H9 (cell line): ENCODE measurements at places on chromosomes 12 and 14.

- peak; percentile 18 for DNase-seq
These were observed 5.2 kb downstream of the TEDC1 start for GRCh38 chr14:105495990-105496830.

DNA sequence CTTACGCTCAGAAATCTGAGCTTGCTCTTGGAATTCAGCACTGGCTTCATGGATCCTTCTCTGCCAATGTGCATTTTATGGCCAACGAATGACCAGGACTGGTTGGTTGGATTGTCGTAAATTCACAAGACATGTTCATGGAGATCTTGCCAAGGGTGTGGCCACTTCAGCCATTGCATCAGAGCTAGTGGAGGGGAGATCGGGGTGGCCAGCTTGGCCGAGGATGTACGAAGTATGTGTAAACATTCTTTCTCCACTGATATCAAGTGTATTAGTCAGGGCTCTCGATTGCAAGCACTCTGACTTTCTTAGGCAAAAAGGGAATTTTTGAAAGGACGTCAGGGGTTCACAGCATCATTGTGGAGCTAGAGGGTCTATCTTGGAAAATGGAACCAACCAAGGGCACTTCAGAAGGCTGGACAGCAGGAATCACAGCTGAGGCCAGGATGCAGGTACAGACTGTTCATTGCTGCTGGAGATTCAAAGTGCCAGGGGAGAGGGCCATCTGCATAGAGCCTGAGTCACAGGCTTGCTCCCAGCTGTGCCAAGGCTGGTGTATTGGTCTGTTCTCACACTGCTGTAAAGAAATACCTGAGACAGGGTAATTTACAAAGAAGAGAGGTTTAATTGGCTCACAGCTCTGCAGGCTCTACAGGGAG, 32.9 kb upstream of the ADGRD1 start:
- DNase-seq, result no peak

DNA sequence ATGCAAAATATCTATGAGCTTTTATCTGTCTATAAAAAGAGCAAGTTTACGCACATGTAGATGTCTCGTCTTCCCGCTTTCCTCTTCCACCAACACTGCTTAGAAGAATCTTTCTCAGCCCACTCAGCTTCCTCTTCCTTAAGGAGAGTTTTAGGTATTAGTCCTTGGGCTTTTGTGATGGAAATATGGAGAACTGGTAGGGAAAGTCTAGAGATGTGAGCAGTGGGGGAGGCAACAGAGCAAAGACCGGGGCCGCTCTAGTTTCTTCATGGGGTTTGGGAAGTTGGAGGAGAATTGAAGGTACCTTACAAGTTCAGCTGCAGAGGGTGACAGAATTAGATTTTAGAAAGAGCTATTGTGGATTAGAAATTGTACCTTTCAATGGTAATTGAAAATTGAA, 56.3 kb upstream of the CPNE8 start:
- DNase-seq, result no peak

GRCh38 chr14:69039288-69039628, 60.2 kb upstream of the ACTN1 start:
- DNase-seq, result no peak

- DNase-seq, result no peak
These were observed 16.1 kb downstream of the BIN2 start for GRCh38 chr12:51307655-51308593.

DNA sequence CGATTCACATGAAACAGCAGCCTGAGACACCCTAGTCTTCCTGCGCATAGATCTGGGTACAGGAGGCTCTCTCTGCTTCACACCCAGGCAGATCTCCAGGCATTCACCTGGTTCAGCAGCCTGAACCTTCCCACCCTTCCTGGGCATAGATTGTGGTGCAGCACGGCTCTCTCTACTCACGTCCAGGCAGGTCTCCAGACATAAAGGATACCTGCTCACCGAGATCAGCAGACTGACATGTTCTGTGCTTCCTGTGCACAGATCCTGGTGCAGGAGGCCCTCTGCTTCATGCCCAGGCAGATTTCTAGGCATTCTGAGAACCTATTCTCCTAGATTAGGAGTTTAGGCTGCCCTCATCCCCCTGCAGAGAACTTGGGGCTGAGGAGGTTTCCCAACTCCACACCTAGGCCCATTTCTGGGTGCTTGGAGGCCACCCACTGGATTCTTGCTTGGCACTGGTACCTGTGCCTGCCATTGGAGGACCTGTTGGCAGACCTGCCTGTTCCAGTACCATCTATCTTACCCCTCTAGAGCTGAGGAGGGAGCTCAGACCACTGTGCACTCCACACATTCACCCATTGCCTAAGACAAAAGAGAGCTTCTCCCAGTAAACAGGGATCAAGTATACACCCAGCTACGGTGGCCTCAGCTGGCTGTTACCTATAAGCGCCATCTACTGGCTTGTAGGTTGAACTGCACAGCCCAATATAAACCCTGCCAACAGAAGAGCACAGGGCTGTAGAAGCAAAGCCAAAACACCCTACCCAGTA, 28.0 kb upstream of the GARIN6 start:
- DNase-seq, result peak; percentile 77

- DNase-seq, result no peak
These were observed 131.8 kb upstream of the EEA1 start for GRCh38 chr12:93060666-93061472.

DNA sequence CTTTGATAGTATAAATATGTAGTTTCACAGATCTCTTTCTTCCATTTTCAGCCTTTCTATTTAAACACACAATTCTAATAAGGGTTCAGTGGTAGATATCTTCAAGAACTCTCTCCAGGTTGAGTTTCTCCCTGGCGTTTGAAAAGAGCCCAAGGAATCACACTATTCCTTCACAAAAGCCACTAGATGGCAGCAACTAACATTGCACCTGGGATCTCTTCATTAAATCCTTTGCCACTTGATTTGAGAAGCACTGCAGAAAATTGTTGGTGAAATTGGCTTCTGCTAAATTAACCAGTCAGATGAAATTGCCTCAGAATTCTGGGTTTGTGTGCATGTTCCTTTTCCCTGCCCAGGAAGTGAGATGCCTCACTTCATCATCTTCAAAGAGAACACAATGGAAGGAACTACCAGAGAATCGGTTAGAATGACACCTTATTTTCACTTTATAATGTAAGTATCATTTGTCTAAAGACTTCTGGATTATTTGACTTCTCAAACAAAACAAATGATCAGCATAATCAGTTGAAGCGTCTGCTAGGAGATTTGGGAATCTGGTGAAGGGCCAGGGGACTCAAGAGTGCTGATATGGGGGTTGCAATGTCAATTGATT, 6.8 kb downstream of the CCDC198 start:
- no peak for DNase-seq

GRCh38 chr12:21934173-21934572, 7.1 kb downstream of the ABCC9 start:
- DNase-seq, result no peak

DNA sequence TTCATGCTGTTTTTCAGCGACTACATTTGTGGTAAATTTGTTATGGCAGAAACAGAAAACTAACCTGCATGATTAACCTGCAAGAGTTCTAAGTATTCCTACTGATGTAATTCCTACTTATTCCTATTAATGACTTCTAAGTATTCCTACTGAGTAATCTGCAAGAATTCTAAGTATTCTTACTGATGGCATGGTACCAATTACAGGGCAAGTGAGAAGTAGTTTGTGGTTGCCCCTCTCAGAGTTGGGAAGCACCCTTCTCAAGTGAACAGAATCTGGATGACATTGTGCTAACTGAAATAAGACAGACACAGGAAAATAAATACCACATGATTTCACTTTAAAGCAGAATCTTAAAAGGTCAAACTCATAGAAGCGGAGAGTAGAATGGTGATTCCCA, 100.9 kb upstream of the CPNE8 start:
- no peak for DNase-seq

DNA sequence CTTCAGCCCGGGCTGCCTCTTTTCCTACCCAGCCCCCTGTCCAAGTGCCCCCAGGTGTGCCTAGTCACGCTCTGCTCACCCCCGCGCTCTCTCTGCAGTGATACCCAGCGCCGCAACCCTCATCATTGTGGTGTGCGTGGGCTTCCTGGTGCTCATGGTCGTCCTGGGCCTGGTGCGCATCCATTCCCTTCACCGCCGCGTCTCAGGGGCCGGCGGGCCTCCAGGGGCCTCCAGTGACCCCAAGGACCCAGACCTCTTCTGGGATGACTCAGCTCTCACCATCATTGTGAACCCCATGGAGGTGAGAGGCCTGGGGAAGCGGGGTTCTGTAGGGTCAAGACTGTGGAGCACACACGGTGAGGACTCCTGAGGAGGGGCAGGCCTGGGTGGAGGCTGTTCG, 27.2 kb downstream of the CLSTN3 start:
- DNase-seq, result no peak

DNA sequence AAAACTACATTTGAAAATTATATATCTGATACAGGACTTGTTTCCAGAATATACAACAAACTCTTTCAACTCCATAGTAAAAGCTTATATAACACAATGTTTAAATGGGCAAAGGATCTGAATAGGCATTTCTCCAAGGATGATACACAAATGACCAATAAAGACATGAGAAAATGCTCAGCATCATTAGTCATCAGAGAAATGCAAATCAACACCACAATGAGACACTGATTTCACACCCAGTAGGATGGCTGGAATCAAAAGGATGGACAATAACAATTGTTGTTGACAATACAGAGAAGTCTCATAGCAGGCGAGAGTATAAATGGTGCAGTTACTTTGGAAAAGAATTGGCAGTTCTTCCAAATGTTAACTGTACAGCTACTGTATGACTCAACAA, 394.9 kb downstream of the BCL11B start:
- DNase-seq, result no peak

- no peak for DNase-seq
These were observed 748.8 kb downstream of the C12orf50 start for GRCh38 chr12:87280356-87280755.

DNA sequence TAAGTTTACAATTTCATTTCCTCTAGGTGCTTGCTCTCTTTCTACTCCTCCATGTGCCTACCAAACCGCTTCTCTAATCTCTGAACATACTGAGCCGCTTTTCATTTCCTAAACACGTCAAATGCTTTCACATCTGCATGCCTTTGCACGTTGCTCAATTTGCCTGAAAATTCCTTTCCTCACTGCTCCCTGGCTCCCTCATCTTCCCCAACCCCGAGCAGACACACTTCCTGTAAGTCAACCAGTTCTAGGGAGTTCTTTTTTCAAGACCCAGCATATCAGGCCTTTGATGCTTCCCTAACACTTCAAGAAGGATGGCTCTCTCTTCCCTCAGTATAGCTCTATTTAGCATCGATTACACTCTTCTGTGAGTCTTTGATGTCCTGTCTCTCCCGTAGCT, 50.3 kb downstream of the LMO3 start:
- peak; percentile 56 for DNase-seq

- no peak for DNase-seq
These were observed 923.4 kb downstream of the NRXN3 start for GRCh38 chr14:79093531-79093930.

- DNase-seq, result no peak
These were observed 217.4 kb downstream of the SLC41A2 start for GRCh38 chr12:104740668-104741067.

DNA sequence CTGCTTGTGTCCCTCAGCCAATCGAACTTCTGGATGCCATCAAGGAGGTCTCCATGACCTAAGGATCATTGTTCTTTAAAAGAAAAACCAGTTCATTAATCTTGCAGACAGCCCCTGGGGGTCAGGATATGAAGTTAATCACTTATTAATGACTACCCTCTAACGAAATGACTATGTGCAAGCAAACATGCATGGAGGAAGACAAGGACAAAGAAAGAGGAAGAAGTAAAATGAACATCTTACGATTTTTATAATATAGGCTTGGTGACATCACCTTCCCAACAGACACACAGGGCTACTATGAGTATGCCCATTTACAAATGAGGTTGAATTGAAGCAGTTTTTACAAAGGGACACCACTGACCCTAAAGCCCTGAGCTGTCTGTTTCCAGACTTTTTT, 111.1 kb upstream of the AMIGO2 start:
- DNase-seq, result no peak

DNA sequence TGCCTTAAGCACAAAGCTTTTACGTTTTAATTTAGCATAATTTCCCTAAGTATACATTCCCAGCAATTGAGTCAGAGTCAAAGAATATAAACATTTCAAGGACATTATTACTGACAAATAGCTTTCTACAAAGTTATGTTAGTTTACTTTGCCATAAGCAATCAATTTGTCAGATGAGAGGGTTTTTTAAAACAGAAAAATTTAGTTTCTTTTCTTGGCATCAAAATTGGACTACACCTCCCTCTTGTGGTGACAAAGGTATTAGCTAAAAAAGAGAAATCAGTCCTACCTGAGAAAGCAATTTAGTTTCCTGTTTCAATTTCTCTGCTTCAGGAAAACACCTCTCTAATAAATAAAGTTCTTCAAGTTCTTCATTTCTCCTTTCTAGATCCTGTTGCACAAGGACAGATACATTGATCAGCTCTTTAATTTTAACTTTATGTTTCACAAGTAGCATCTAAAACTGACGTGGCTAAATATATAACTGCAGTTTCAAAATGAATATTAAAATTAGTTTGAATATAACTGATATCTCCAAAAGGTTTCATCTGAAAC, 39.9 kb downstream of the DNAI7 start:
- DNase-seq, result no peak

DNA sequence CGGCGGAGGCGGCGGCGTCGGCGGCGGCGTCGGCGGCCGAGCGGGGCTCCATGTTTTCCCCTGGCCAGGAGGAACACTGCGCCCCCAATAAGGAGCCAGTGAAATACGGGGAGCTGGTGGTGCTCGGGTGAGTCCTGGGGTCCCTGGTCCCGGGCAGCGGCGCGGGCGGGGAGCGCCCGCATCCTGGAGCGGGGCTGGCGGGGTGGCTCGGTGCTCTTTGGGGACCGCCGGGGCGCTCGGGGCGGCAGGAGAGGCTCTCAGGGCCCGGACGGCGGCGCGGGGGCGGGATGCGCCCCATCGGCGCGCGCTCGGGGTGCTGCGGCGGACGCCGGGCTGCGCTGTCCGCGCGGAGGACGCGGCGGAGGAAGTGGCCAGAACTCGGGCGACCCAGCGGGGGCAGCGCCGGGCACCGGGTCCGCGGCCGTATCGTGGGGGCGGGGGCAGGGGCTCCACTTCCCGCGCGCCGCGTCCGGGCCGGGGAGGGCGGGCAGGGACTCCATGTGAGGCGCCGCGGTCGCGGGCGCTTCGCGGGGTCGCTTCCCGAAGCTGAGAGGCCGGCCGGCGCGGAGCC, 485 bp downstream of the PELI2 start:
- no peak for DNase-seq

- DNase-seq, result no peak
These were observed 10.7 kb downstream of the FOXN3 start for GRCh38 chr14:89406361-89406760.

DNA sequence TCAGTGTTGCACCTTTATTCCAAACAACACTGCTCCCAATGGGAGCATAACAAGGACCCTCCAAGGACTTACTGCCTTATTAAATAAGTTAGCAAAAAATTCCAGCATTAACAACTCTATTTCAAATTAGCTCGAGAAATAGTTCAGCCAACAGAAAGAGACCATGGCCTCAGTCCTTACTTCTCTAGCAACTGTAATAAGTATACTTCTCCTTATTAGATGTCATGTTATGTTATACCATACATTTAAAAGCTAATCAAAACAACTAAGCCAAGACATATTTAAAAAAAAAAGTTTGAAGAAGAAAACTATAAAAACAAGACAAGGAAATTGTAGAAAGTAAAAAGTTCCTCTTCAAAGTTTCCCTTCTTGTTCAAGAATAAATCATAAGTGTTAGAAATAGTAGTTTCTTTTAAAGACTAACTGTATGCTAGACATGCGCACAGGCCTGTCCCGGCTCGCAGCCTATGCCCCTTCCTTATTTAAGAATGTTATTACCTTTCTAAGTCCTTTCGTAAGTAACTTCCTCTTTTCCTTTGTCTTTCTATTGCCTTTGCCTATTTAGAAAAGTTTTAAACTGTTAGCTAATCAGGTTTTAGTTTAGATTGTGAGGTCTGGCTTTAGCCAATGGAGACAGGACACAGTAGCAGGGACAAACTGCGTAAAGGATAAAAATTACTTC, 68.6 kb downstream of the RESF1 start:
- DNase-seq, result no peak
